ENCODE measurements at places on chromosomes 4 and X.

GRCh38 chrX:68846536-68846935 is 17.7 kb downstream of the EFNB1 start:
- no peak for DNase-seq

GRCh38 chr4:105215609-105216313 is 69.1 kb downstream of the TET2 start:
- no peak for DNase-seq

DNA sequence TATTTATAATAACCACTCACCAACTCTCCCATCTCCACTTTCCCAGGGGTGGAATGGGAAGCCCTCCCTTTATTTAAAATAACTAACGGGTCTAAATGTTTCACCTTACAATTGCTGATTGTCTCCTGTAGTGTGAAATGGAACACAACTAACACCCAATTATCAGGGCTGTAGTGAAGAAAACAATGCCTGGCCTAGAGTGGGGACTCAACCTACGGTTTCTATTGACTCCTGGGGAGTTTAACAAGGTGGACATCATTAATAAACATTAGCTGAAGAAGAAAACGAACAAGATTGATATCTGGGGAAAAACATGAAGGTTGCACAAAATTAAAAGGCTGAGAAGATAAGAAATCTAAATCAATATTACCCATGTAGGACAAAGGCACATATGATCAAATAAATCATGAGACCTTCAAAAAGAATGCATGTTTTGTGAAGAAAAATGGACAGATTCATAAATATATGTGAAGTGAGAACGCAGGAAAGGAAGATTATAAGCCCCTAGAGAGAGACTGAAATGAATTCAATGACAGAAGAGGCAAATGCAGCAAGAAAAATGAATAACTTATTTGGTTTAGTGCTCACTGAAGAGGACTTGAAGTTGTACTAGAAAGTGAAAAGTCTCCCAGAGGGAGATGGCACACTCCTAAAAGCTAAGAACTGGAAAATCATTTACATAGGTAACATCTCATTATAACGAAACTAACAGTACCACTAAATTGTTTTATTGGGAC is 593.0 kb upstream of the AADAT start:
- no peak for DNase-seq

DNA sequence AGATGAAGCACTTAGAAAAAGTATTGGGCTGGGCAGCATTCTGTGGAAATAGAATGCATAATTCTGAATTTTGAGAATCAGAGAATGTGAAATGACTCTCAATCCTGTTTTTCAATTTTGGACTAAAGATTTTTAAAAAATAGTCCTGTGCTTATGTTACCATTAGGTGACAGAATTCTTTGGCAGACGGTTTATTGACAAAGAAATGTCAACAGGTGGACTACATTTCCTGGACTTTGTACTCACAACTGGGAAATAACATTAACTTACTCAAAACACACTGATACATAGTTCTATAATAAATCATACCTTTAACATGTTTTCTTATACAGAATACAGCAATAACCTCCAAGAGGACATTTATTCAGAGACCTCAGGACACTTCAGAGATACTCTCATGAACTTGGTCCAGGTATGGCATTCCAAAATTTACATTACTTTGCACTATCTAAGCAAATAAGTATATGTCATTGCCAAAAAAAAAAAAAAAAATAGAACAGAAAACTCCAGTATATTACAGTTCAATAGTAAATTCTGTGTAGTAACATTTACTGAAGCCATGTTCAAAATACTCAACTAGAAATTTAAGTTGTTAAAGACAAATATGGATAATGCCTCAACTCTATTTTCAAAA is 72.7 kb downstream of the ANXA10 start:
- no peak for DNase-seq

DNA sequence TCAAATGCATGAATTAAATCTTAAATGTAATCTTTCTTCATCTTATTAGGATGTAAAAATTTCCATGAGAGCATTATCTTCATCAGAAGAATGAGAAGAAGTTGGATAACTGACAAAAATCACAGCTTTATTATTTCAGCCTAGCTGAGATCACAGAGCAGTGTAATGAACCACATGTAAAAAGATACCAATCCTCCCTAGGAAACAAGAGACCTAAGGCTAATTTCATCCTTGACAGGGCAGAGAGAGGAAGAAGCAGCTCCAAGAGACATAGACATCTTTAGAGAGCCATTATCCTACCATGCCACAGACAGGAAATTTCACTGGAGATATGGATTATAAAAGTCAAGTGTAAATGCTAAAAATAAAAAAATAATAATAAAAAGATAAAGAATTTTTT is 40.9 kb upstream of the IL15 start:
- no peak for DNase-seq

DNA sequence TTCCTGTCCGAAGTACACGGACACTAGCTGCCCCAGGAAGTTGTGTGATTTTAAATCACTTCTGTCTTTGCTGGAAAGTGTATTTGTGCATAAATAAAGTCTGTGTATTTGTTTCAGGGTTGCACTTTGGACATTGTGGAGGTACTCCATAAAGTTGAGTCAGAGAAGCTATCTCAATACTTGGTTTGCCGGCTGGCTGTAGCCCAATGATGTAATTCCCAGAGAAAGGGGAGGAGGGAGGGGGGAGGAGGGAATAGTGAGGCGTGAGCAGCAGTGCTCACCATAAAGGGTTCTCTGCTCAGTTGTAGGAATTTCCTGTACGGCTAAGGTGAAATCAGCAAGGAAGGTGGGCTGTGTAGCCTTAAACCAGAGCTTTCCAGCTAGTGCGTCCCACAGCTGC is 7.5 kb downstream of the APEX2 start:
- no peak for DNase-seq

DNA sequence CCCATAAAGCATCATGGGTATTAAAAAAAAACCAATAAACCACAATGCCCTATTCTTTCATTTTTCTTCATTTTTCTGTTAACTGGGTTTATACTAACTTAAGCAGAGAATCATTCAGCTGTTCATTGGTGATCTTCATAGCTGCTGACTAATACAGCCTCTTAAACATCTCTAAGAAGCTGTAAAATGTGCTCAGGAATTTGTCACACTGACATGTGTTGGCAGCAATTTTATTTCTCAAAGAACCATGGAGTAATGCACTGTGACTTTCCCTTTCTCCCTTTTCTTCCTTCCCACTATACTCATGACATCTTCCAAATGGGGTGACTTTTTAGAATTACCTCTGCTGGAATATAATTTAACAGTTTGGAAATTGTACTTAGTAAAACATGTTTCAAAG is 315.4 kb downstream of the ANTXR2 start:
- DNase-seq = no peak

DNA sequence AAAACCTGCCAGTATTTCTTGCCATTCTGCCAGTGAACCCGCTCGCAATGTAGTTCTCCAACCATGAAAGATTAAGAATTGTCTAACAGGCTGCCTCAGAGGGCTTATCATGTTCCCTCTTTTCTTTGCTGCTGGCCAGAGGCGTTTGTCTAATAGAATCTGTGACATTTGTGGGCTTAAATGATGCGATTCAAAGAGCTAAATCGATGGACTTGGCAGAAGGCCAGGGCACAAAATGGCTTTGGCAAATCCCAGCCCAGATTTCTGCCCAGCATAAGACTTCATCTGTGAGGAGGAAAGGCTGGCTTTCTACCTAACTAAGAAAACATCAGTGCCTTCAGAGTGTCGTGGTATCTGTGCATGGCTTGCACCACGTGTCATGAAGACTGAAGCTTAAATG is 79.9 kb downstream of the TRPC5OS start:
- no peak for DNase-seq

- no peak for DNase-seq
Measured at GRCh38 chr4:10183462-10183861, 66.9 kb upstream of the WDR1 start.

DNA sequence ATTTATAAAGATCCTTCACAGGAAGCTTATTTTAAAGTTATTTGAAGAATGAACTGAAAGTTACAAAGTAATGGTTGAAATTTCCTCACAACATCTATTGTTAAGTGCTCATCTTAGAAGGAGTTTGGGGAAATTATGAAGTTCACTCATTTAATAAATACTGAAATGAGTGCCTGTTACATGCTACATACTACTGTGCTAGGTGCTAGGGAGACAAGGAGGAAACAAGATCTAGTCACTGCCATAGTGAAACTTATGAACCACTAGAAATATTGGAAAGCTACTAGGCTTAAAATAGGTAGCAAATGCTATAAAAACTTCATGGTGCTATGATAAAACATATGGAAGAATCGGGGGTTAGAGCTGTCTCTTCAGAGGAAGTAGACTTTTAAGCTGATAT is 97.1 kb downstream of the JADE1 start:
- DNase-seq = no peak

DNA sequence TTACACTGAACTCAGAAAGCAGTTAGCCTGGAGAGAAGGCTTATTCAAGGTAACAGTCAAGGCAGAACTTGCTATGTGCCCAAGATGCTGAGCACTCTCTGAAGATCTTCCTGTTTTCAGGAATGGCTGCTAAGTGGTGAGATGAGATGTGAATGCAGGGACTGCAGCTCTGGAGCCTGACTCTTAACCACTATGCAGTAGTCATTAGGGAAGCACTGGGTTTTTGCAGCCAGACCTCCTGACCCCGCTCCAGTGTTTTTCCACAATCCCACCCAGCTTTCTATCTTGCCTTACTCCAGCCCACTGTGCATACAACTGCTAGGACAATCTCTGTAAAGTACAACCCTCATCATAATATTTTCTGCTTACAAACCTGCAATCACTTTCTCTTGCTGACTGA is 95.2 kb upstream of the LNX1 start:
- no peak for DNase-seq

DNA sequence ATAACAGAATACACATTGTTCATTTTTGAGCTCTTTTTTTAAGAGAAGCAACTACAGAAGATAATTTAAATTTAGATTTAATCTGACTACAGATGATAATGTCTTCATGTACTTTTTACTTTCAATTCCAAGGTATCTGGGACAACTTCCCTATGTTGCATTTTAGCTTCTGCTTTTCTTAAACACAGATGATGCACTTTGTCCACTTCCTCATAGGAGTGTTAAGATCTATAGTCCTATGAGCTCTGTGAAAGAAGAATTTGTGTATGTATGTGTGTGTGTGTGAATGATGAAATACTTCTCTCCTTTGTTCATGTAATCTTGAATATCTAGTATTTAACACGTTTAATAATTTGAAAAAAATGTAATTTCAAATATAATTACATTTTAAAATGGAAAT is 5.3 kb upstream of the FHIP1A start:
- no peak for DNase-seq

GRCh38 chrX:119721487-119721886 is 28.5 kb upstream of the SEPTIN6 start:
- no peak for DNase-seq

- DNase-seq = no peak
Measured at GRCh38 chr4:176735300-176735699, 57.4 kb downstream of the VEGFC start.

DNA sequence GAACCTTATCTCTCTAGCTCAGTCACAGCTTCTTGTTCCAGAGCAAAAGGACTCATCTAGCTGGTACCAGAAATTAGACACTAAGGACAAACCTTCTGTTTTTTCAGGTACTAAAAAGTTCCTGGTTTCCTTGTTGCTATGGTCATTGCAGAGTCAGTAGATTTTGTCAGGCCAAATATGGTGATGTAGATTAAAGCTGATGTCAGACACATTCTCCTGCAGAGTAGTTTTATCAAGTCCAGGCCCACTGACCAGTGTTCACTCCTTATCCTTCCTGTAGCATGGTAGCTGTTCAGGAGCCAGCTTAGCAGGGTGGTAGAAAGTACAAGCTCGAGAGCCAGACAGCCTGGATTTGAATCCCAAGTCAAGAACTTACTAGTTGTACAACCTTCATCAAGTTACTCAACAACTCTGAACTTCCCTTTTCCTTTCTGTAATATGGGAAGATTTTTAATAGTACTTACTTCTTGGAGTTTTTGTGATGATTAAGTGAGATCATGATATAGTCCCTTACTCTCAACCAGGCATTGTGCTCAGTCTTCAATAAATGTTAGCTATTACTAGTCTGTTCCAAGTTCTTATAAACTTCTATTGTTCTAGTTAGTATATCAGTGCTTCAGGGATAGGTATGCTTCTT is 17.9 kb downstream of the OCRL start:
- DNase-seq = no peak

- no peak for DNase-seq
Measured at GRCh38 chr4:13547485-13548041, 3.3 kb upstream of the NKX3-2 start.

- DNase-seq = no peak
Measured at GRCh38 chr4:117793845-117794480, 240.3 kb upstream of the NDST3 start.

DNA sequence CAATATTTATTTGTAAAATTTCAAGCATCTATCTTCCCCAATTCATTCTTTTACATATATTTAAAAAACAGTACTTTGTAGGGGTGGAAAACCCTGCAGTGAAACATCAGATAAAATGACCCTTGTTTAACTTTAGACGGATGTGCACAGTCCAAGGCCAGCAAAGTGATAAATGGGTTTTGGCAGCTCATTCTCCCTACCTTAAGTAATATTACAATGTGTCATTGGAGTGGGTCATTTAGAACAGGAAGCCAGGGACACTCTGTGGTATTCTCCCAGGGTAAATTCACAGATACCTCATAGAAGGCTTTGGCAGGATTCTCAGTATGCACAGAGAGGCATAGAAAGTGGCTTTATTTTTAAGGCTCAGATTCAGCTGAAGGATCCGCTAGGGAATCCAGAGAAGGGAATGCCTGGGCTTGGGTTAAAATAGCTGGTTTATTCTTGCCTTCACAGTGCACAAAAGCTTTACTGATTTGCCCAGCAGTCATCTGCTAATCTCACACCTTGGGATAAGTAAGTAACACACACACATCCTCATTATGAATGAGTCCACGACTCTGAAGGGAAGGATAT is 206.7 kb downstream of the RASL11B start:
- peak; percentile 18 for DNase-seq

DNA sequence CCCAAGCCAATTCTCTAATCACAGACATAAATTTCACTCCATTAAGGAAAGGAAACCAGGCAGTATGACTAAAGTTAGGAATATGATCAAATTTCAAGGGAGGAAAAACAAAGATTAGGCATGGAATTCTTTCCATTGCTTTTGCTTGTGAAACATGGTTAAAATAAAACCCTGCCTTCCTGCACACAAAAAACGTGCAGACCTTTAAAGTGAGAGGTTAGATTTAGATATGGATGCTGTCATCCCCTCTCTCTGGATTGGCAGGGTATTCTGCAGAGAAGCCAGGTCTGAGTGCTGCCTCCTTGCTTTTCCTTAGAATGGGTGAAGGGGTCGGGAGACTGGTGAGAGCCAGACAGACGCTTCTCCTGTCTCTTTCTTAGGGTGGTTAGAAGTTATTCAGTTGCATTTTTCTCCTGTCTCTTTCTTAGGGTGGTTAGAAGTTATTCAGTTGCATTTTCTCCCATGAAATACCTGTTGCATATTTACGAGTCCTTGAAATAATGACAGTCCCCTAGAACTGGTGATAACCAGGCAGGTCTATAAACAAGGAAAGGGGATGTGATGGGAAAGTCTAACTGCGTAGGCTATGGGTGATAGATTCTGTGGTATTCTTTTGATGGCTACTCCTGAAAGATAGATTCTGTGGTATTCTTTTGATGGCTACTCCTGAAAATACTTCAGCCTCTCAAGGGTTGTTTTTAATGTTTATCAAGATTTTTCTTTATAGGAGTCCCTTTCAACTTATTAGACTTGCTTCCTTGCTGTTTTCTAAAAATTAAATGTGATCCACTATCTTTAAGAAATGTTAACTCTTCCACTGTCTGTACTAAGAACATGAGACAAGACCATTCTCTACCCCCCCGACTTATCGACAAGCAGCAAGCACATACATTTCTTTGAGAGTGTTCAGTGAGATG is 163.6 kb downstream of the SPRY1 start:
- no peak for DNase-seq
